ENCODE measurements at places on chromosomes 11 and 22. TPM values are rescaled to one million over a fixed set of nuclear protein-coding genes. Genes with fewer than 3 reads are reported as not detected.

DNA sequence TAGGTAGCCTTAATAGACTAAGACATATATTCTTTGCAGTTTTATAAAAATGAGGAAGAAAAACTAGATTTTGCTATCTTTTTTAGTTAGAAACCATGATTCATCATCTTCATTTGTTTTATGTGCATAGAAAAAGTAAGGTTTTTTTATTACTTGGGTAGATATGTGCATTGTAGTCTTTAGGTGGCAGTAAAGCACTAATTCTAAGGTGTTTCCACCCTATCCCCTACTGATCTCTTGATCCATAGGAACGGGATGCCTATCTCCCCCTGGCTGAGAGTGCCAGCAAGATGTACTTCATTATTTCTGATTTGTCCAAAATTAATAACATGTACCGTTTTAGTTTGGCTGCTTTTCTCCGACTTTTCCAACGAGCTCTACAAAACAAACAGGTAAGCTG is 148.1 kb downstream of the DYNC2H1 start:
- no peak for DNase-seq

DNA sequence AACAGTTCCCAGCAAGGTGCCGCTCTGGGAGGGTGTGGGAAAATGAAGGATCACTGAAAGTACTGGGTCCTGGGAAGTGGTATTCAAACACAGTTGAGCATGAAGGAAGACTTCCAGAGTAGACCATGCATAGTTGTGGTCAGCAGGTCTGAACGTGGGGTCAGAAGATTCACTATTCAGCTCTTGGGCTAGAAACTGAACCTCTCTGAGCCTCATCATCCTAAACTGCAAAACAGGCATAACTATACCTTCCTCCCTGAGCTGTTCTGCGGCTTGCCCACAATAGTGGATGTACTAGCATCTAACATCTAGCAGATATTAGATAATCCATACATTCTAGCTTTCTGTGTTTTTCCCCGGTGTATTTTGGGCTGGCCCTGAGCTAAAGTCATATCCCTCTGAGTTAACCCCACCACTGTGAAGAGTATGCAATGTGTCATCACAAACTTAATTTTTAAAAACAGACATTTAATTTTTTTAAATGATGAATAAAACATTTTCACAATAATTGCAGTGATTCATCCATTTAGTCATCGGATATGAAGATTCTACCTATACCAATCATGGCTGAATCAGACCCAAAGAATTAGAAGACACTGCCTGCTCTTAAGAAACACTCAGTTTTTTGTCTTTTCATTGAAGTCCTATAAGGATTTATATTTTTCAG is 179.1 kb downstream of the BLID start:
- DNase-seq, result no peak

Gene ISX
- not detected for total RNA-seq

GRCh38 chr11:9905960-9906791 is 242.3 kb downstream of the SWAP70 start:
- DNase-seq, result no peak

DNA sequence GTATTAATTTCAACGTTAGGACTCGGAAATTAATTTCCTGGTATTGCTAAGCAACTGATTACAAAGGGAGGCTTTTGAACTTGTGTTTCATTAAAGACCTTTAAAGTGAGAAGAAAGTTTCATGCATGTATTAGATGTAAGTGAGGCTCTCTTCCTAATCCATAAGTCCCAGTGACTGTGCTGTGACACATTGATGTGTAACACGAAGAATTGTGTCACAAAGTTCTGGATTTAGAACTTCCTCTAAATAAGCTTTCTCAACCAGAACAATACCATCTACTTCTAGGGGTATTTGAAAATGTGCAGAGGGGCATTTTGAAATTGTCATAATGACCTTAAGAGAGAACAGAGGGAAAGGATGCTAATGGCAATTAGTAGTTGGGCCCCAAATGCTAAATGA is 14.4 kb downstream of the DCUN1D5 start:
- no peak for DNase-seq

Gene KCTD14
- total RNA-seq, result 12.2 TPM

GRCh38 chr11:68564261-68564660 is 103.7 kb downstream of the PPP6R3 start:
- no peak for DNase-seq

DNA sequence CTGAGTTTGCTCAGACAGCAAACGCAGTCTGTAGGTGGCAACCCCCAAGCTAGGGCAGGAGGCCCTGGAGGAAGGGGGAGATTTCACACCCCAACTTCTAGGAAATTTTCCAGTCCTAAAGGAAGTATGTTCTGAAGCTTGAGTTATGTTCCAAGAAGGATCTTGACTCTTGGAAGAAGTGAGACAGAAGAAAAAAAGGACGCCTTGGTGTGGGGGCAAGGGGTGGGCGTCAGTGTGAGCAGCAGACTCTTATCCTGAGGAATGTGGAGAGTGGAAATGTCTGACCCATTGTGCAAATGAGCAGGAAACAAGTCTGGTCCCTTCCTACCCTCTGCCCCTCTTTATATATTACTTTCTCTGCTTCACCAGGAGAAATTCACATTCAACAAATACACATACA is 368.5 kb upstream of the NARS2 start:
- no peak for DNase-seq

- no peak for DNase-seq
Observed at GRCh38 chr11:44275241-44275640, 34.7 kb downstream of the ALX4 start.

GRCh38 chr11:134945993-134946392 is 534.0 kb upstream of the B3GAT1 start:
- DNase-seq, result no peak

DNA sequence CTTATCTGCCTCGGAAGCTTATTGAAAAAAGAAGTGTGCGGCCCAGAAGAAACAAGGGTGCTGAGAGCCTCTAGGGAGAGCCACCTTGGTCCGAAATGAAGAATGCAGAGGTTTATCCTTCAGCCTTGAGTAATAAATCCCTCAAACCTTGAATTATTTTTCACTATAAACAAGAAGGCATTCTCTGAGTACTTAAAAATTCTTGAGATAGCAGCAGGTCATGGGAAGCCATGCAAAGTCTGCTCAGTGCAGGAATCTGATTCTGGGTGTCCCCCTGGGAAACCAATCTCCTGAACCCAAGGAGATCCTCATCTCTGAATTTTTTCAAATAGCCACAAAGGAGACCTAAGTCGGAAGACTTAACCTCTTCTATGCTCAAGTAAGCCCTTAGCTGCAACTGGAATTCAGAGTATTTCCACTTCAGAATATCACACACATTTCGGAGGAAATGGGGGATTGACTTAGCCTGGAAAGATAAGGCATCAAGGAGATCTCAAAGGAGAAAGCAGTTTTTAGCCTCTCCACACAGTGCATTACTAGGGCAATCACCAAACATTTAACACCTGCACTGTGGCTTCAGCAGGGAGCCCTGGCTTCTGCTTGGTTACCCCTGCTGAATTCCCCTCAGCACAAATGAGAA is 365.0 kb downstream of the ETS1 start:
- no peak for DNase-seq

GRCh38 chr22:47090591-47091245 is 328.3 kb downstream of the TBC1D22A start:
- DNase-seq, result no peak

Gene APOL1
- 5.2 TPM for total RNA-seq

Gene OR4D5
- 6.6 TPM for total RNA-seq

- DNase-seq, result peak; percentile 80
Observed at GRCh38 chr11:72482211-72482812, 48.0 kb upstream of the CLPB start.

DNA sequence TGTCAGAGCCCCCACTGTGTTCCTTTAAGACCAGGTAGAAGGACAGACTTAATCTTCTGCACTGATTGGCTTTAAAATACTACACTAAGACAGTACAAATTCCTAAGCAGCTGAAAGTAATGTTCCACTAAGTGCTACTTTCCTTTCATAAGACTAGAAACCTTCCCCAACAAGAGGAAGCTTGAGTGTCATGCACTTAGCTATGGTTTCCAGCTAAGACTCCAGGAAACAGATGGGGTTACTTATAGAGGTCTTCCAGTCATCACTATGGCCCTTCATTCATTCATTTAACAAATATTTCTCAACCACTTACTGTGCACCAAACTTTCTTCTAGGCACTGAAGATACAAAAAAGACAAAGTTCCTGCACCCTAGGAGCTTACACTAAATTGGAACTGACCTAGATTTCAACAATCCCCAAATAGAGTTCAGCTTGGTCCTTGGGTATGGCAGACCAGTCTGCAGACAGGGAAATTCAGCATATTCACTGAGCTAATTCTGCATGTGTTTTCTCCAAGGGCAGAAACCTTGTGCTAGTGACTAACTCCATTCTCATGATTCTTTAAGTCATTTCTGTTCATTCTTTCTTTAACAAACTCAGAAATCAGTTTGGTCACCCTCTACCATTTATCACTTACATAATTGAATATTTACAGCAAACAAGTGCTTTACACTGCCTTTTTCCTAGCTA is 178.4 kb upstream of the MTNR1B start:
- DNase-seq, result no peak

DNA sequence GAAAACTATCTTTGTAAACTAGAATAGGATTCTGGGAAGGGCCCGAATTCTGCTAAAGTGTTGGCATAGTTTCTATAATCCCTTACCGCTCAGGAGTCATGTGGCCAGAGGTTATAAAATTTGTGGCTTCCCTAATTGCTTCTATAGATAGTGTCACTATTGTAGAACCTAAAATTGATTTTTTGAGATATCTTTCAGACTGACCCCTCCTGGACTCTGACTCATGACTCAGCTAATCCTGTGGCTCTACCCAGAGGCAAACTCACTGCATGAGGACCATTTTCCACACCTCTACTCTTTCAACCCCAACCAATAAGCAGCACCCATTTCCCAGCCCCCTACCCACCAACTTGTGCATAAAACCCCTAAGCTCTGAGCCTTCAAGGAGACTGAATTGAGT is 61.8 kb upstream of the PRSS23 start:
- DNase-seq, result no peak

Gene MYO18B
- not detected for total RNA-seq

DNA sequence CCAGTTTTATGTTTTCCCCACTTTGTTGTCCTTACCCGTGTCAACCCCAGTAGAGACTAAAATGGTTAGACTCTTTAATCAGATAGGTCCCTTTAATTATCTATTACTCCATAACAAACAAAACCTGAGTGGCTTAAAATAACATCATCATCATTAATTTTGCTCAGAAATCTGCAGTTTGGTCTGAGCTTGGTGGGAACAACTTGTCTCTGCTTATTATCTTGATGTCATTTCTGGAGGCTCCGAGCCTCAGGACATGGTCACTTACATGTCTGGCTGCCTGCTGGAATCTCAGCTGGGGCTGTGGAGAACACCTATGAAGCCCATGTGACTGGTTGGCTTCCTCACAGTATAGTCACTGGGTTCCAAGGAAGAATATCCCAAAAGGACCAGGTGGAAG is 26.7 kb downstream of the UVRAG start:
- DNase-seq, result no peak

Gene DCHS1
- total RNA-seq, result 6.0 TPM

DNA sequence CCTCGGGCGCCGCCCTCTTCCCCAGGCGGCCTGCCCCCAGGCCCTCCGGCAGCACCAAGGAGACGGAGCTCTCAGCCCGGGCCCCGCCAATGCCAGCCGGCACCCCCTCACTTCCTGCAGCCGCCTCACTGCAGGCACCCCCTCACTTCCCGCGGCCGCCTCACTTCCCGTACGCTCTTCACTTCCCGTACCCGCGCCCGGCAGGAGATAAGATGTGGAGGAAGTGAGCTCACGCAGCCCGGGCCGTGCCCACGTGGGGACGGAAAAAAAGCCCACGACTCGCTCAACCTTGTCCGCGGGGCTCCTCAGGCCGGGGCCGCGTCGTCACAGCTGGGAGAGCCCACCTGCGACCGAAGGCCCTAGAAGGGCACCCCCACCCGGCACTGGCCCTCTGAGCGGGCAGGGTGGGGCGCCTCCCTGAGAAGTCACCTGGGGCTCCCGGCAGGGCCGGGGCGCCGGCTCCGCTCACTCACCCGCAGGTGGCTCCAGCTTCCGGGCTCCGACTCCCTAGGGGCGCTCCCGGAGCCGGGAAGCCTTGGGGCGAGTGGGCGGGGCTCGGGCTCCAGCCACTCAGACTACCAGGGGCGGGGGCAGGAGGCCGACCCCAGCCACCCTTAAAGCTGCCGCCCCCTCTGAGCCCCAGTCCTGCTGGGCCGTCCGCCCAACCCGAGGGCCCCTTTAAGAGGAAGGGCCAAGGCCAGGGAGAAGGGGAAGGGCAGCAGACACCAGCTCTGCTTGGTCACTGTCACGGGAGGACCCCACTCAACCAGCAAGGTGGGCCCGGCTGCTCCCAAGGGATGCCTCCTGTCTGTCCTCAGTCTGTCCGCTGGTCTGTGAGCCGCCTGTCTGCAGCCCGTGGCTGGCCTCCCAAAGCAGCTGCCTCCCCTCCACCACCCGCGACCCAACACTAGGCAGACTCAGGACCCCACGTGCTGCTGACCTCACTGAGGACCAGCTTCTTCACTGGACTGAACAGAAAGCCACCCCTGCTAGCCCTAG is 31.4 kb downstream of the PISD start:
- DNase-seq, result peak; percentile 84

Gene GLYAT
- total RNA-seq, result 0.99 TPM

- DNase-seq, result no peak
Observed at GRCh38 chr11:101931692-101932091, 15.4 kb upstream of the ANGPTL5 start.

GRCh38 chr11:79362821-79363220 is 78.0 kb downstream of the TENM4 start:
- no peak for DNase-seq

GRCh38 chr11:129792663-129793062 is 23.0 kb upstream of the TMEM45B start:
- DNase-seq, result no peak

- DNase-seq, result no peak
Observed at GRCh38 chr11:20477418-20478090, 90.0 kb downstream of the PRMT3 start.

DNA sequence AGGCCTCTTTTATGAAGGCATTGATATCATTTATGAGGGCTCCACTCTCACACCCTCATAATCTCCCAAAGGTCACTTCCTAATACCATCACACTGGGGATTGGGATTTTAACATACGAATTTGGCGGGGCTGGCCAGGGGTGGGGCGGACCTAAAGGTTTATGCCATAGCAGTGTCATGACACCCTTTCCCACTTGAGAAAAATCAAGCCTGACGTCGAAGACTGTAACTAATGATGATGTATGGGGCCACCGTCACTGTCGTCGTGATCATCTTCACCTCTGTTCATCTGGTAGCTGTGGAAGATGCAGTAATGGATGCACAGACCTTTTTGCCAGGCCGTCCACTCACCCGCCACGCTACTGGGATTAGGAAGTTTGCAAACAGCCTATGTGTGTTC is 912.1 kb downstream of the TBC1D22A start:
- no peak for DNase-seq

DNA sequence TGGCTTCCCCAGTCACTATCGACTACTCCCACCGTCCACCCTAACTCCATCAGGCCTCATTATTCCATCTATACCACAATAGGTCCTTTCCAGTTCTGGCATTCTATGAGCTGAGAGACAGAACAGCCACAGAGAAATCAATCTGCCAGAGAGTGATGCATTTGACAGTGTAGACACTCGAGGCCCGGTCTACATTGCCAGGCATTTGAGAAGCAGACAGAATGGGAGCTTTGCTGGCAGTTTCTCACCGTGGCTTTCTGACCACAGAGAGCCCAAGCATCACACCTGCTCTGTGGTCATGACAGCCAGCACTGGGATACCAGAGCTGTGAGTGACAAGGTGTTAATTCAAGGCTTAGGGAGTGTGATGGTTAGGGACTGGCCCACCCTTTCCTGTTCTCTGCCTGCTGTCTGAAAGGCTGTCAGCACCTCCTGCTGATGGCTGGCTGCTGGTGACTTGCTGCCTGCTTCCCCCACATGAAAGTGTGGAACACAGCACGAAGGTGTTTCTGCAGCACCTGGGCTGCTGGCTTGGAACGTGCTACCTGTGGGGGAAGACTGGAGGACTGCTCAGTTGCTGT is 137.8 kb downstream of the KIRREL3 start:
- DNase-seq, result no peak

Data from body of pancreas (tissue), 4 donors.